ENCODE measurements at places on chromosomes 16 and 17.

GRCh38 chr16:15620611-15621195 lies 22.3 kb downstream of the MARF1 start:
- no peak for DNase-seq

GRCh38 chr17:32746280-32746679 lies 130.6 kb downstream of the MYO1D start:
- DNase-seq: no peak

DNA sequence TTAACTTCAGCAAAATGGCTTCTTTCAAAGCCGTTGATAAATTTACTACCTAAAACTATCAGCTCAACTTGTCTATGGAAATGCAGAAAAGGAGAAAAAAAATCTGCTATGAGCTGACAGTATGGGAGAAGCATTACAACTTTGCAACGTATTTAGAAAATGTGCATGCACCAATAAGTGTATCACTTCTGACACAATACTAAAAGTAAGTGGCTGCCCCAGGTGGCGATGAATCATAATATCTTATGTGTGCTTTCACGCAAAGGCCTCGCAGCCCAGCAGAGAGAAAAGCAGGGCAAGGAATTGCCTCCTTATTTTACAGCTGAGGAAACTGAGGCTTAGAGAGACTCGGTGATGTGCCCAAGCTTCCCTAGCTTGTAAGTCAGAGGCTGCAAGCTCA lies 101.8 kb downstream of the SALL1 start:
- DNase-seq: no peak

DNA sequence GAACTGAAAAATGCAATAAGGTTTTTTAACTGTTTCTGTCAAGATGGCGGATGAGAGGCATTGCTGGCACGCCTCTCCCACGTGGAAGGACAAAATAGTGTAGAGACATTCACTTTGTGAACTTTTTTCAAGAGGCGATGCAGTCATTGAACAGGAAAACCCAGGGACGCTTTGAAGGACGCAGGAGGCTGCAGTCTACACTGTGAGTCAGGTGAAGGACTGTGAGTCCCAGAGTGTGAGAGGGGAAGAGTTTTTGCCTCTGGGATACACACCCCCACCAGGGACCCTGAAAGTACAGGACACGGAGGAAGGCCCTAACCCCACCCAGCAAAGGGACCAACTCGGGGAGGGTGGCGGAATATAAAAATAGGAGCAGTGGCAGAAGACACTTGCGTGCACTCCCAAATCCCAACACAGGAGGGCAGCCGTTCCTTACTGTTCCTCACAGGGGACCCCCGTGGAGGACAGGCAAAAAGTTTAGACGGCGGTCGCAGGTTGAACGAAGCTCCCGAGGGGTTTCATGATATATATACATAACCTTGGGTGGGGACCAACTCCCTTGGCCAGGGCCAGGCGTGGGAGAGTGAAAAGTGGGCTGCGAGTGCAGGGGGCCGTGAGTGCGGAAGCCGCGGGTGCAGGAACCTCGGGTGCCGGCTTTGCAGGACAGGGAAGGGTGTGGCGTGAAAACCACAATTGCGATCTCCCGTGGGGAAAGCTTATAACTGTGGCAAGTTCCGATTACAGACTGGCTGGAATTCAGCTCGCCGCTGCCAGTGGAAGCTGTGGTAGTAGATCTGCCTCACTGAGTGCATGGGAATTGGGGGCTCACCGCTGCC lies 82.0 kb upstream of the ALOX12 start:
- DNase-seq: peak; percentile 51

GRCh38 chr17:32319548-32319905 lies 22.4 kb downstream of the C17orf75 start:
- peak; percentile 55 for DNase-seq

DNA sequence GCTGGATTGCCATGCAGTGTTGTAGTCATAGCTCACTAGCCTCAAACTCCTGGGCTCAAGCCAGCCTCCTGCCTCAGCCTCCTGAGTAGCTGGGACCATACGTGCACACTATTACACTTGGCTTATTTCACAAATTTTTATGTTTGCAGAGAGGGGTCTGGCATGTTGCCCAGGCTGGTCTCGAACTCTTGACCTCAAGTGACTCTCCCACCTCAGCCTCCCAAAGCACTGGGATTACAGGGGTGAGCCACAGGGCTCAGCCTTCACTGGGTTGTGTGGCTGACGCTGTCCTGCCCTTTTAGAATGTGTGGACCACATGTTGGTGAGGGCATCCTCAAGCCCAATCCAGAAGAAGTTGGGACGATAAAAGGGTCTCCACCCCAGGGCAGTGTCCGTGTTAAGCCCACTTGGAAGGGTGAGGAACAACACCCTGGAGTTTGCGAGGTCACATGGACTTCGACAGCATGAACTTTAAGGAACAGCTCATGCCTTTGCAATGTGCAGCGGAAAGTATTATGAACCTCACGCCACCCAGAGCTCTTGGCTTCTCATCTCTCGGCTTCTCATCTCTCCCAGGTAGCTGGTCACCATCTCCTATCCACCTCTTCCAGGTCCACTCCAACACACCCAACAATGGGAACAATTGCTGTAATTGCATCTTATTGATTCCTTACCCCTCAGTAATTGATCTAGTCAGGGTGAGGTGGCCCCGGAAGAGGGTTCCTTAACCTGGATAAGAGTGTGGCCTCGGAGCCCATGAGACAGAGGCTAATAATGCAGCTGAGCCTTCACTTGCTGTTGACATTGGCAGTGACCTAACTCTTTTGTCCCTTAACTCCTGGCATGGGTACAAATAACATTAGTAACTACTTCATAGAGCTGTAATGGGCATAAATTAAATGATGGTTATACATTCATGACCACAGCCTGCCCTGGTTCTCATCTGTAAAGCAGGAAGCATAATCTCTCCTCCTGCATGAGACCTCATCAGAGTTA lies 6.7 kb downstream of the FOXL1 start:
- no peak for DNase-seq

DNA sequence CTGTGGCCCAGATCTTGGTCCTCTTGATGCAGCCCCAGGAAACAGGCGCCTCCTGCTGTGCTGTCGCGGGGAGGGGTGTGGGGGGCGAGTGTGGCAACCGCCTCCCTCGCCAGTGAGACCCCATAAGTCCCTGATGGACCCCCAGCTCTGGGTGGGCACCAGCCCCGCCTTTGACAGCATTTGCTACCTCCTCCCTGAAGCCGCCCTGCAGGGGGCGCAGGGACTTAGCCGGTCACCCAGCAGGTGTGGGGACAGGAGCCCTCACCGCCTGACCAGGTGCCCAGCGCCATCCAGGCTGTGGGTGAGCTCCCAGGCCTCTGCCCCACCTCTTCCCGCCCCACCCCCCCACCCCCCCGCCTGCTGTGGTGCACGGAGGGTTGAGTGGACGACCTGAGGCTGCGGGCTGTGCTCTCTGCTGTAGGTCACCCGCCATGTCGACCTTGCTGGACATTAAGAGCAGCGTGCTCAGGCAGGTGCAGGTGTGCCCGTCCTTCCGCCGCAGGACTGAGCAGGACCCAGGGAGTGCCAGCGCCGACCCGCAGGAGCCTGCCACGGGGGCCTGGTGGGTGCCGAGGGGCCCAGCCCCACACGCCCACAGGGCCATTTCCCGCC lies 4.8 kb downstream of the BAIAP3 start:
- DNase-seq: no peak

DNA sequence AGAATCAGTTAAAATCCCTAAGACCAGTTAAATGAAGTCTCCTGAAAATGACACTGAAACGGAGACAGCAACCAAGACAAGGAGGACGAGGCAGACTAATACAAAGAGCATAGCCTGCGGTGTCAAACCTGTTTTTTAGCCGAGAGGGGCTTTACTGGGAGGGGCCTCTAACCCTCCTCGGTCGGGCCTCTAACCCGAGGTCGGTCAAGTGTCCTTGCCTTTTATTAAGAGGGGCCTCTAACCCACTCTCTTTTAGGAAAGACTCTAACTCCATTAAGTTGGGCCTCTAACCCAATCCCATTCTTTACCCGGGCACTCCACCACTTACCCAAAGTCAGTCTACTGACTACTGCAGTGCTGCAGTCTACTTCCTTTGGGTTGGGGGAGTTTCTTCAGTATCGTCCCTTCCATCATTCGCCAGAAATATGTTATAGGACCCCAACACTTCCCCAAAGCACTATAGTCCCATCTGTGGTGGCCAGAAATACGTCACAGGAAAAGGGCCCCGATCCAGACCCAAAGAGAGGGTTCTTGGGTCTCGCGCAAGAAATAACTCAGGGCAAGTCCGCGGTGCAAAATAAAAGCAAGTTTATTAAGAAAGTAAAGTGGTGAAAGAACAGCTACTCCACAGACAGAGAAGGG lies 39.2 kb upstream of the ARL4D start:
- DNase-seq: no peak

GRCh38 chr17:3951003-3951402 lies 13.2 kb downstream of the ATP2A3 start:
- DNase-seq: no peak

- DNase-seq: no peak
Measured at GRCh38 chr17:14427900-14428647, 127.2 kb downstream of the HS3ST3B1 start.

DNA sequence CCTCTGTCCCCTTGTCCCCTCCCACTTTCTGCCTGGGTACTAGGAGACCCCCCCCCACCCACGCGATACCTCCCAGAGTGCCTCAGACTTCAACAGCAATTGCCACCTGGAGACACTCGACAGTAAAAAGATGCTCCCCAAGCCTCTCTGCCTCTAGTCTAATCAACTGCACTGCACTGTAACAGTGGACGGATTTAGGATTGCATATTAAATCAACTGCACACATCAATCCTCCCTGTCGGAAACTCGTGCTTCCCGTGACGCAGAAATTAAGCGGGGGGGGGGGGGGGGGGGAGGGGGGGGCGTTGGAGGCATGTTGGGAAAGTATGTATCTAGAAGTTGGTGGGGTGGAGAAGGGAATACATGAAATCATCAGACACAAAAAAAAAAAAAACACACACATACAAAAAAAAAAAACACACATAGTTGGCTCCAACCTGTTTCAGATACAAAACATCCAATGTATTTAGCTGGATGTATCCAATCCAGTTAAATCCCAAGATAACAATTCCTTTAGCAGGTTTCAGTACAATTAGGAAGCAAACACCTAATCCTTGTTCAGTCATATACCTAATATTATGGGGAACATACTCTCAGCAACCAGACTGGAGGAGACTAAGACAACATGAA lies 29.7 kb downstream of the FAM222B start:
- peak; percentile 56 for DNase-seq

DNA sequence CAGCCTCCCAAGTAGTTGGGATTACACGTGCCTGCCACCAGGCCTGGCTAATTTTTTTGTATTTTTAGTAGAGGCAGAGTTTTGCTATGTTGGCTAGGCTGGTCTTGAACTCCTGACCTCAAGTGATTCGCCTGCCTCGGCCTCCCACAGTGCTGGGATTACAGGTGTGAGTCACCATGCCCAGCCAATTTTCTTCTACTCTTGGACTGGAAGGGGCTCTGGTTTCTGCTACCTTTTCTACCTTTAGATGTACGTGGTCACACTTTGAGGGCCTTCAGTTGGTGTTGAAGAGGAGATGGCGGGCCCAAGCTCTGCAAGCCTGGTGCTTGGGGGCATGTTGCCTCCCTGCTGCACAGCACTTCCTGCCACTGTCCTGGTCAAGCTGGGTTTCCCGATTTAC lies 173.6 kb downstream of the PRKCA start:
- no peak for DNase-seq

GRCh38 chr17:69567130-69567529 lies 152.6 kb downstream of the MAP2K6 start:
- DNase-seq: no peak

GRCh38 chr16:88735121-88735520 lies 28.8 kb downstream of the CTU2 start:
- no peak for DNase-seq

DNA sequence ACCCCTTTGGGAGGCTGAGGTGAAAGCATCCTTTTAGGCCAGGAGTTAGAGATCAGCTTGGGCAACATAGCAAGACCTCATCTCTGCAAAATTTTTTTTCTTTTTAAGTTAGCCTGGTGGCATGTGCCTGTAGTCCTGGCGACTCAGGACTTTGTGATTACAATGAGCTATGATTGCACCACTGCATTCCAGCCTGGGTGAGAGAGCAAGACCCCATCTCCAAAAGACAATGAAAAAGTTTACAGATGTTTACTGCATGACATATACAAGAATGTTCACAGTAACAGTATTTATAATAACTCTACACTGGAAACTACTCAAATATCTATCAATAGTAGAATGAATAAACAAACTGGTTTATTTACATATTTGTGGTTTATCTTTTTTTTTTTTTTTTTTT lies 33.1 kb upstream of the CCL22 start:
- no peak for DNase-seq

GRCh38 chr17:64091116-64091515 lies 38.8 kb downstream of the ERN1 start:
- no peak for DNase-seq

- no peak for DNase-seq
Measured at GRCh38 chr17:47967607-47968252, 3.2 kb upstream of the CDK5RAP3 start.

DNA sequence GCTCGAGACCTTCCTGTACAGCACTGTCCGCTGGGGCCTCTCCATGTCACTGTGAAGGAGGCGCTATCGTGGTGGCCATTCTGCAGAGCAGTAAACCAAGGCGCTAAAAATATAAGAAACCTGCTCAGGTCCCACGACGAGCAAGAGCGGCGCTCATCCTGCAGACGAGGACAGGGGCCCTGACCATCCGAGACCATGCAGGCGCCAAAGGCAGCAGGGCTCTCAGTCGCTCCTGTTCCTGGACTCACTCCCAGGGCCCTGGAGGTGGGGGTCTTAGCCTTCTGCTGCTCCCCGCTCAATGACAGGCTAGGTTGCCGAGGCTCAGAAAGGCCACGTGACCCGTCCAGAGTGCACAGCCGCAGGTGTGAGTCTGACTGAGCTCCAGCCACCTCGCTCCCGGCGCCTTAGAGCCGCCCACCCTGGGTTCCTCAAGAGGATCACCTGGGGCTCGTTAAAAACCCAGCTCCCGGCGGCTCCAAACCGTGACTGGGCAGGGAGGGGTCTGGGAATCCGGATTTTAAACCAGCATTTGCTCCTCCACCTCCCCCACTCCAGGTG lies 509 bp upstream of the ATP2C2 start:
- DNase-seq: no peak

- no peak for DNase-seq
Measured at GRCh38 chr17:44352828-44353671, 7.9 kb downstream of the GRN start.

Measured in bone marrow (tissue), 2 donors.